ENCODE measurements at places on chromosomes 2 and 18.

- no peak for DNase-seq
Measured at GRCh38 chr2:54384301-54385203, 71.6 kb upstream of the SPTBN1 start.

- DNase-seq: peak; percentile 83
Measured at GRCh38 chr2:10658041-10658913, 31.5 kb downstream of the NOL10 start.

- DNase-seq: no peak
Measured at GRCh38 chr2:203033395-203033794, 18.7 kb downstream of the NBEAL1 start.

DNA sequence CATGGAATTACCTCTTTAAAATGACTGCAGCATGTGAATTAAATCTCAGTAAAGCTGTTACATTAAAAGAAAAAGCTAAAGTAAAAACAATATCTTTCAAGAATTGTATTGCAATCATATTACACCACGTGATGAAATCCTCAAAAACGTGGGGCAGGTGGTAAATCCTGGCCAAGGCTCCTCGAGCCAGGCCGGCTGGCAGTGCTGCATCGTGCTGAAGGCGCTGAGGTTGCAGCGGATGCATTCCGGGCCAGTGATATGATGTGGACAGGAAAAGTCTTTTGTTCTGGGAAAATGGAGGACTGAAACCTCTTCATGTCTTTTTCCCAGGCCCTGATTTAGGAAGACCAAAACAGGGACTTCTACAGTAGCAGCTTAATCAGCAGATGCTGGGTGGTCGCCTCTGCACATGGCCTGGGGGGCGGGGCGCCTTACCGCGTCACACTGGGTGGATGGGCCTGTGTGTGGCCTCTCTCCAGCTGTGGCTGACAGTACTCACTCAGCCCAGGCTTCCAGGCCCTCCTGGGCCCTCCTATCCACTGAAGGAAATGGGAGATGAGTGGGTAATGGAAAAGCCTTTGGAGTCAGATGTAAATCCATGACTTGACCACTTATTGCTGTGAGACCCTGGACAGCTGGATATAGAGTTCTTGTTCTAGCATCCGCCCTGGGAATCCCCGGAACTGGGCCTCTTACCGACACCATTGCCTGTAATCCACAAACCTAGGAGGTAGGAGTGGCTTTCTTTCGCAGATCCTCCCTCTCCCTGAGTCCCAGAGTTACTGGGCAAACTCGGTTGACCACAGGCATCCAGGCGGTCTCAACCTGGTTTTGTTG is 45.1 kb downstream of the PROC start:
- DNase-seq: no peak

GRCh38 chr2:48906633-48907032 is 151.1 kb upstream of the LHCGR start:
- no peak for DNase-seq

GRCh38 chr2:167550448-167550847 is 662.2 kb downstream of the XIRP2 start:
- no peak for DNase-seq

DNA sequence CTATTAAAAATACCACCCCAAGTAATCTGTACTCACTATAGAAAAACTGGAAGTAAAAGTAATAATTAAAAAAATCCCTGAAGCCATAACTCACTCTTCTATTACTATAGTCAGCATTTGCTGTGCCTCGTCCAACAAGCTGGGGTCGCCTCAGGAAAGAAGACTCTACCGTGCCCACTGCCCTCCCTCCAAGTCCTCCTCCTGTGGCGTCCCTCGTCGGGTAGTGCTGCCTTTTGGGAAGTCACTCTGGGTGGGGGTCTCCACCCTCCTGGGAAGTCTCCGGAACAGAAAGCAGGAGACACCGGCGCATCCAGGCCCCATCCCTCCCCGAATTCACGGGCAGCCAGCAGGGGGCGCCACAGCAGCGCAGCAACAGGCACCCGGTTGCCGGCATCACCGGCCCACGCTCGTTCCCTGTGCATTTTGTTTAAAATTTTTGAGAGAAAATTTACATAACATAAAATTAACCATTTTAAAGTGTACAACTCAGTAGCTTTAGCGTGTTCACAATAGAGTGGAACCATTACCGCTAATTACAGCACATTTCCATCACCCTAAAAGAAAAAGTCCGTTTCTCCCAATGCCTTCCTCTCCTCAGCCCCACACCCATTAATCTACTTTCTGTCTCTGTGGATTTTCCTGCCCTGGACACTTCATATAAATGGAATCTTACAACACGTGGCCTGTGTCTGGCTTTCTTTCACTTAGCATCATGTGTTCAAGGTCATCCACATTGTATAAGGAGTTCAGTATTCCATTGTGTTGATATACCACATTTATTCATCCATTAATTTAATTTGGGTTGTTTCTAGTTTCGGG is 62.2 kb downstream of the ADNP2 start:
- no peak for DNase-seq

GRCh38 chr2:72917877-72918553 is 696 bp downstream of the EMX1 start:
- DNase-seq: no peak

DNA sequence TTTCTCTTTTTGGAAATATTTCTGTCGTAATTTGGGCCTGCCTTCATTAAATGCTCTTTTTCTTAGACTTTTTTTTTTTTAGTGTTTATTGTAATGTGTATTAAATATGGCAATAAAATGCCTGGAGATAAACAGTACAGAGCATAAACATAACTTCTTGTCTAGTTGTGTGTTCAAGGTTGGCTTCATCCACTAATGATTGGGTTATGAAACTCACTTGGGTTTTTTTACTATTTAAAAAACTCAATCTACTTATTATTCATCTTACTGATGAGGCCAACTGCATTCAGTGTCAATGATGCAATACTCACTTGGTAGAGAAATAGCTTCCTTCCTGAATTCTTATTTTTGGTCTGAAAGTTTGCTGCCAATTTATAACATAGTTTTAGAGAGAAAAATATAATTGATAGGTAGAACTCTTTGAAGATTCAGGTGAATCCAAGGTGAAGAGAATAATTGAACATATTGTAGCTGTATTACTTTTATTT is 144.2 kb upstream of the NABP1 start:
- DNase-seq: no peak

- peak; percentile 81 for DNase-seq
Measured at GRCh38 chr18:24138789-24139616, at the start of gene CABYR. Gene CABYR, plus strand, starts transcription at chr18:24139062. Its CDS starts 4,053 bp downstream, at chr18:24143115.

GRCh38 chr2:196128749-196129148 is 42.6 kb downstream of the STK17B start:
- no peak for DNase-seq

DNA sequence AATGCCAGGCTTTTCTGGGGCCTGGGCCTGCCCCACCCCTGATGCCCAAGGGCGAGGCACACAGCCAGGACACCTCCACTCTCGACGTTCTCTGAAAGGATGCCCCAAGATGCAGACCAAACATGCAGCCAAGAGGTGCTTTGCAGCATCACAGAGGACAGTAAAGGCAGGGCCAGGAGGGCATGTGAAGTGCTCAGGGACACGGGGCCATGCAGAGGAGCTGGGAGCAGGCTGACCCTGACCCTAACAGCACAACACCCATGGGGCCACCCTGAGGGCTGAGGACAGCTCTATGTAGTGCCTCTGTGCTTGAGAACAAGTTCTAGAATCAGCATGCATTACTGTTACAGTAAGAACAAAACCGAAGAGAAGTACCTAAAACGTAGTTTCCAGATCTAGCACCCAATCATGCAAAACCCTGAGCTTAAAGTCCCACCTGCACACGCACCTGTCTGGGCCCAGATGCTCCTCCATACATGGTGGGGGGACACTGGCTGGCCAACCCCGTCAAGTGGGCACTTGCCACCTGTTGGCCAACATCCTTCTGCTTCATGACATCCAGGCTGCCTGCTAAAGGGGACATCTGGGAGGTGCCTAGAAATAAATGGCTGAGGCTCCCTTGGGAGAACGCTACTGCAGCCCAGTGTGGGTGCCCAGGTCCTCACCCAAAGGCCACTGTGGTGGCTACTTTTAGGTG is 15.4 kb downstream of the HS6ST1 start:
- DNase-seq: no peak

GRCh38 chr2:129118296-129118695 is 799.6 kb upstream of the HS6ST1 start:
- DNase-seq: no peak

- no peak for DNase-seq
Measured at GRCh38 chr18:66735933-66736332, 132.0 kb upstream of the CDH19 start.

GRCh38 chr2:36330473-36331395 is 24.8 kb upstream of the CRIM1 start:
- no peak for DNase-seq

DNA sequence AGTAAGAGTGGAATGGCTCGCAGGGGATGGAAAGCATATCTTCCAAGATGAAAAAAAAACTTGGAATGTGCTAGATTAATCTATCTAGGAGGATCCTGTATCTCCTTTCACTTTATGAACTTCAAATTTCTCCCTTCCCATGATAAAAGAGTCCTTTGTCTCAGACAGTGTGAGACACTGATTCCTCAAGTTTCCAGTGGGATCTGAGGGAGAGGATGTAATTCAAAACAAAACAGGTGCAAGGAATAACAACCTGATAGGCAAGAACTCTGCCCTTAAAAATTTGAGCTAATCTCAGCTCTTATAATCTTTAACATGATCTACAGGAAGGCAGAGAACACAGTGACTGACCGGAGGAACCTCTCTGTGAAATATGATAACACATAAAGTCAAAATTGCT is 162.0 kb upstream of the ZFP36L2 start:
- no peak for DNase-seq

DNA sequence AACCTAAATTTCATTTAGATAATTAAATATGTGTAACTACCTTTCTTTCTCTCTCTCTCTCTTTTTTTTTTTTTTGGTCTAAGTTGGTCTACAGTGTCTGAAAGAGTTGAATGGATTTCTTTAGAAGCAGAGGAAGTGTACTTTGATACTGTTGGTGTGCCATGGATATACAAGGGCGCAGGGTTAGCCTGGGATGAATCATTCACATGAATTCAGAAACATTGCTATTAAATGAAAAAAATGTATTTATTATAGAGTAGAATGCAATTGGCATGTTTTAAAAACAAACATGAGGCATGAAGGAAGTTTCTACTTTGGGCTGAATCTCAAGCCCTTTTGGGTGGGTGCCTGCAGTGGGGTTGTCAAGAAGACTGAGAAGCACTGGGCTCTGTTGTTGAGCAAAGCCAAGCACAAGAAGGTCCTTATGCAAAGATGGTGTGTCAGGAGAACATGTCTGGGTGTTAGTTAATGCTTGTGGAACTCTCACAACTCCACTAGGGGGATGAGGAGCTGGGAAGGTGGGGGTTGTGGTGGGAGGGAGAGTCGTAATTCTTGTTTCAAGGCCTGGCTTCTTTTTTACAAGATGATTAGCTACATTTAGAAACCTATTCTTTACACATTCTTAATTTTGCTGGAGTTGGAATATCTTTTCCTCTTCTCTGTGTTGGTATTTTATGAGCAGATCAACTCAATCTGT is 57.9 kb downstream of the LYPD6 start:
- DNase-seq: no peak

GRCh38 chr2:217071416-217071815 is 211.6 kb upstream of the TNP1 start:
- DNase-seq: no peak

GRCh38 chr18:48607056-48607984 is 68.5 kb downstream of the CTIF start:
- DNase-seq: peak; percentile 67

- DNase-seq: no peak
Measured at GRCh38 chr2:159144776-159145614, 141.5 kb downstream of the WDSUB1 start.

- DNase-seq: no peak
Measured at GRCh38 chr2:26915316-26915715, 55.1 kb upstream of the MAPRE3 start.

GRCh38 chr2:186641807-186642321 is 52.0 kb upstream of the FAM171B start:
- DNase-seq: peak; percentile 46
